PC-9 (cell line): ENCODE measurements at places on chromosomes 7 and 10. TPM values are rescaled to one million over a fixed set of nuclear protein-coding genes. Genes with fewer than 3 reads are reported as not detected.

Gene GPR26
- total RNA-seq: not detected in 2 replicates

- no peak for DNase-seq
Observed at GRCh38 chr7:138223402-138223879, 147.2 kb downstream of the AKR1D1 start.

Gene ITPRID1
- not detected in 2 replicates for total RNA-seq

GRCh38 chr10:34154383-34154900, 660.7 kb downstream of the PARD3 start:
- DNase-seq: no peak

- no peak for DNase-seq
Observed at GRCh38 chr10:49290607-49291006, 8.4 kb upstream of the C10orf71 start.

DNA sequence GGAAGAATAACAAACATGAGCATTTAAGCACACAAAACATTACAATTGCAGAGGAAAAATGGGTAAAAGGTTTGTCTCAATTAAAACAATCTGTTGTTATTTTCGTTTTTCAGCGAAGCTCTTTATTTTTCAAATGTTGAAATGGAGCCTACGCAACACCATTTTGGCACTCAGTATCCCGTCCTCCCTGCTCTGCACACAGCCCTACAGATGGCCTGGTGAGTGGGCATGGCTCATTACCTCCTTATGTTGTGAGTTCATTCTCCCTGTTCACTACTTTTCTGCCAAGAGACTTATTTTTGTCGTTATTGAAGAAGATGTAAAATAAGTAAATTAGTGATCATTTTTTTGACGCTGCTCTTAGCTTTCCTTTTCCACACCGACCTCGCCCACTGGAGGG, 167.8 kb upstream of the CXCL12 start:
- no peak for DNase-seq

DNA sequence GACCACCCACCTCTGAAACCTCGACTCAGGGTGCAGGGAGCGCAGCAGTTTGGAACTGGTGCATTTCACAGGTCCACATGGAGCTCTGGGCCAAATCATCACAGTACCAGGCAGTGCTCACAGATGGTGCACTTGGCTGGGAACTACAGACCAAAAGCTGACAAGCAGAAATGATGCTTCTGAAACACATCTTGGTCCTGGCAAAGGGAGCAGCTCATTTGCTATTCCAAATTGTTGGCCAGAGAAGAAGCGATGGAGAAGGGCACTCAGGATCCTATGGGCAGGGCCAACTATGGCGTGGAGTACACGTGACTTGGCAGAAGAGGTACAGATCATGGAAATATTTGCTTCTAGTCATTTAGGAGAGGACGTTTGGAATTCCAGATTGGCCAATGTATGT, 383.9 kb downstream of the CALN1 start:
- no peak for DNase-seq

- no peak for DNase-seq
Observed at GRCh38 chr10:34024693-34025425, 690.4 kb upstream of the NRP1 start.

- no peak for DNase-seq
Observed at GRCh38 chr10:96306516-96306915, 2.3 kb downstream of the DNTT start.

DNA sequence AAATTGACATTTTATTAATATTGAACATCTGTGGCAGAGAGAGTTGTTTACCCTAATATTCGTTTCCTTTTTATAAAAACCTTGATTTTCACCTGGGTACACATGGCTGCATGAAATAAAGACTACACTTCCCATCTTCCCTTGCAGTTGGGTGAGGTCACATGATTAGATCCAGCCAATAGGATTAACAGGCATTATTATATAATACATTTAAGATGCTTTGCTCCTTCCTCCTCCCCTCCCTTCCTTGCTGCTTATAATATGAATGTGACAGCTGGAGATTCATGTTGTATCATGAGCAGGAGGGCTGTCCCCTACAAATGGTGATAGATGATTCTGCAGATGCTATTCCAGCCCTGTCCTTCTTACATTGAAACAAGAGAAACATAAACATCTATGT, 146.6 kb downstream of the SH2D4B start:
- no peak for DNase-seq
